ENCODE measurements at places on chromosomes 3 and 15.

DNA sequence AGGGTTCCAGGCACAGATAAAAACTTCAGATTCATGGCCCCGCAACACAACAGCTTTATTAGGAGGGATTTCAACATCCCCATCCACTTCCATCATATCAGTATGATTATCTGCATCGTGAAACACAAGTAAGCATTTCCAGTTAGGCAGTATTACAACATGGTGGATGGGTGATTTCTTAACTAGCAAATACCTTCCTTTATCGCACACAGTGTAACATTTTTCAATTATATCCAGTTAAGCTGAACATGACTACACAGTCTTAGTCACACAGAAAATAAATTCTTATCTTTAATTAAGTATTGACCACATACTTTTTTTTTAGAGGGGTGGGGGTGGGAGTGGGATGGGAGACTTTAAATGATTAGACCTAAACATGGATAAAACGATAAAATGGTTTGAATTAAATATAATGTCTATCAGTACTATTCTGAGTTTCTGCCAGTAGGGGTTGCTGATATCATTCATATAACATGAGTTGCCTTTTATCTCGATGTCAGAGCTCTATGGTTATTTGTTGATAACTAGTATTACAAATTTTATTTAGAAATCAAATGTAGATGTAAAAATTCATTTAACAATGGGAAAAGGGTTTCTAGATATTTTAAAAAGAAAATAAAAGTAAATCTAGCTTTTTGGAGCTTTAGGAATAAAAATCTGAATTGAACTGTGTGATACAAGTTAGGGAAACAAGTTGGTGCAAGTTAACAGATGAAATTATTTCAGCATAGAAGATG, 146.6 kb downstream of the TBL1XR1 start:
- no peak for DNase-seq

- no peak for DNase-seq
Measured at GRCh38 chr15:59249816-59250215, 43.2 kb downstream of the LDHAL6B start.

DNA sequence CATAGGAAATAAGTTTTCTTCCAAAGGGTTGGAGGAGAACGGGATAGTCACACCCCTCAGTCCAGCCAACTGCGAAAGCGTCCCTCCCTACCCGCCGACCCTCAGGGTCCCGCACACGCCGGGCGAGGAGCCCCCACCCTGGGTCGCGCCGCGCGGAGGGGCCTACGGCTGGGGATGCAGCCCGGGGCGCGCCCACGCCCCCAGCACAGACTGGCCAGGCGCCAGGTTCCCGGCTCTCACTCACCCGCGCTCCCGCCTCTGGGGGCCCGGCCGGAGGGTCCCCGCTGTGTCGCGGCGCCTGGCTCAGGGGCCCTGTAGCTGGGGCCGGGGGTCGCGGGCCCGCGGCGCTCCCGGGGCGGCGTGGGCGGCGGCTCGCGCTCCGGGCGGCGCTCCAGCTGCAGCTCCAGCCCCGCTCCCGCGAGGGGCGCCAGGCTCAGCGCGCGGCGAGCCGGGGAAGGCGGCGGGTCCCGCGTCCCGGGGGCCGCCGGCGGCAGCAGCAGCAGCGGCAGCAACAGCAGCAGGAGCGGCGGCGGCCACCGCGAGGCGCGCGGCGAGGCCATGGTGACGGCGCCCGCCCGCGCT, 375 bp downstream of the HEG1 start:
- DNase-seq: no peak

GRCh38 chr15:100663915-100664281, 61.5 kb downstream of the ASB7 start:
- no peak for DNase-seq
